ENCODE measurements at places on chromosomes 1 and 21.

- no peak for DNase-seq
Observed at GRCh38 chr1:209869291-209870149, 41.7 kb downstream of the UTP25 start.

- DNase-seq: peak; percentile 97
Observed at GRCh38 chr1:182391362-182392049, at the start of gene GLUL. GLUL (minus strand) TSS chr1:182391790; CDS start chr1:182388737, 3,053 bp downstream.

DNA sequence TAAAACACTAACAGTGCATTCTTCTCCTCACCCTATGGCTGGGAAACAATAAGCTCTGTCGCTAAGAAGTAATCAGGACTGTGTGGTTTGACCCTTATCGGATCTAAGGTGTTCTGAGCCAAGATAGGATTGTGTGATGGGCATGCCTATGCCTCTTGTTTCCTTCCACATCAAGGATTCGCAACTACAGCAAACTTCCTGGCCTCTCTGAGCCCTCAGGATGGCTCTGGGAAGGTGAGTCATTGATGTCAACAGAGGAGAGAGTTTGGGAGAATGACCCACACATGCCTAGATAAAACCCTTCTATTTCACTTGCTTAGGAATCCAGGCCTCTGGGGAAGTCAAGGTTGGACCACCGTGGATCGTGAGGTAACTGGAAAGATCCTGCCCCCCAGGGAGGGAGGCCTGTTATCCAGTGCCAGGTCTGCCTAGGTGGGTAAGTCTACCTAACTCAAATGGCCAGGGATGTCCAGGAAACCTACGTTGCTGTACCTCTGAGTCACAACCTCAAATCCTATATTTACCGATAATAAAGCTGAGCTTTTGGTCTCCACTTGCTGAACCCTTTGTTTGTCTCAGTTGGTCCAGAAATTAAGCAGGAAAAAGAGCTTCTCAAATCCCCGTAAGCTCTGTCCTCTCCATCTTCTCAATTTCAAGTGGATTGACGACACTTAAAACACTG lies 27.4 kb downstream of the TIAM1 start:
- DNase-seq: no peak

DNA sequence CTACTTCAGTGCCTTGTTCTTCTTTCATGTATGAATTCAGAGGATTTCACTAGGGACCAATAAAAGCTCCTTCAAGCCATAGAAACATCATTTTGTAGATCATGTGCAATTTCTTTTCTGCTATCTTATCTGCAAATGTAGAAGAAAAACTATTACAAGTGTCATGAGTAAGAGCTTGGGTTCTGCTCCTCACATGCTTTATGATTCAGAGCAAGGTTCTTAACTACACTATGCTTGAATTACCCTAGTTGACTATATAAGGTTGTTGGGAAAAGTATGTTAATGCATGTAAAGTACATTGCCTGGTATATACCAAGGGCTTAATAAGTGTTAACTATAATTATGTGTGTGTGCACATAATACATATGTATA lies 91.4 kb upstream of the S1PR1 start:
- no peak for DNase-seq

DNA sequence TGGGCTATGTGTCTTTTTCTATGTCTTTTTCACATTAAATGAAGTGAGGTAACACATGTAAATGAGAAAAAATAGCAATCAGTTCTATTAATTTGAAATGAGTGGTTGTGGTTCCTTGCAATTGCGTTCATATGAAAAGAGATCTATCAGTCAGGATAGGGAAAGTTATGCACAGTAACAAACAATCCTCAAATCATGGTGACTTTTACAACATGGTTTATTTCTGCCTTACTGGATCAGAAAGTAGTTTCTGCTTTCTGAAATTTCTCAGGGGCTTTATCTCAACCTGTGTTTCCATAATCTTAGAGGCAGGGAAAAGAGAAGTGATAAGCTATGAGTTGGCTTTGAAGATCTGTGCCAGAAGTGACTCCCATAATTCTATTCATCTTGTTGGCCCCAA lies 39.0 kb downstream of the DOP1B start:
- DNase-seq: no peak

- DNase-seq: no peak
Observed at GRCh38 chr1:160128636-160129035, 13.1 kb downstream of the ATP1A2 start.

GRCh38 chr1:174761335-174761734 lies 238.4 kb upstream of the CACYBP start:
- no peak for DNase-seq

DNA sequence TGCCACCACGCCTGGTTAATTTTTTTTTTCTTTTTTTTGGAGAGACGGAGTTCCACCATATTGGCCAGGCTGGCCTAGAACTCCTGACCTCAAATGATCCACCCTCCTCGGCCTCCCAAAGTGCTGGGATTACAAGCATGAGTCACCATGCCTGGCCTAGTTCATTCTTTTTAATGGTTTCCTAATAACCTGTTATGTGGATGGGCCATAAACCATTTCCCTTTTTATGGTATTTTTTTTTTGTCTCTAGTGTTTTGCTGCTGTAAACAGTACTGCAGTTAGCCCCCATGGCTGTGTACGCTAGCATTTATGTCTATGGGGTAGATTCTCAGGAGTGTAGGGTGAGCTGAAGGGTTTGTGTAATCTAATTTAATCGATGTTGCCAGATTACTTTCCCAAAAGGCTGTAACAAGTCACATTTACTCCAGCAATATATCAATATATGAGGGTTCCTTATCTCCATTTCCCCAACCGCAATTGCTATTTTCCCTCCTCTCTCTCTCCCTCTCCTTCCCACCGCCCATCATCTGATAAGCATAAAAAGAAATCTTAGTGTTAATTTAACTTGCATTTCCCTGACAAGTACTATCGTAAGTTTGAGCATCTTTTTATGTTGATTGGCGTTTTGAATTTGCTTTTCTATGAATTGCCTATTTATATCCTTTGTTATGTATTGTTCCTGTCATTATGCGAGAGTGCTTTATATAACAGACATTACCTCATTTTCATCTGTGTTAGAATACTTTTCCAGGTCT lies 28.7 kb downstream of the RCSD1 start:
- no peak for DNase-seq

- DNase-seq: no peak
Observed at GRCh38 chr1:20584890-20585289, 4.0 kb upstream of the CDA start.

GRCh38 chr1:40782371-40782956 lies 1.1 kb upstream of the KCNQ4 start:
- DNase-seq: no peak

DNA sequence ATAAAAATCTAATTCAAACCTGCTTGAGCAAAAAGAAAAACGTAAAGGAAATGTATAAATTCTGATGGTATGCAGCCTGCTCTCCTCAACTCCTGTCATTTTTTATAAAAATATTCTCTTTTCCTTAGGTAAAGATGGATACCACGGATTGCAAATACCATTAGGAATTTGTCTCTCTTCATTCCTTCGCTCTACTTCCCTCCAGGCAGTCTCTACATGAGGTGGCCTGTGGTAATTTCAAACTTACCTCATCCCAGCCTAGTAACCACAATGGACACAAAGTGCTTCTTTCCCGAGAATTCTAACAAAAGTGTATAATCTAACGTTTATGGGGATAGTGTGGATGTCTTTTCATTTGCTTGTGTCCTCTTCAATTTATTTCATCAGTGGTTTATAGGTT lies 239.5 kb upstream of the LRRC7 start:
- DNase-seq: no peak

DNA sequence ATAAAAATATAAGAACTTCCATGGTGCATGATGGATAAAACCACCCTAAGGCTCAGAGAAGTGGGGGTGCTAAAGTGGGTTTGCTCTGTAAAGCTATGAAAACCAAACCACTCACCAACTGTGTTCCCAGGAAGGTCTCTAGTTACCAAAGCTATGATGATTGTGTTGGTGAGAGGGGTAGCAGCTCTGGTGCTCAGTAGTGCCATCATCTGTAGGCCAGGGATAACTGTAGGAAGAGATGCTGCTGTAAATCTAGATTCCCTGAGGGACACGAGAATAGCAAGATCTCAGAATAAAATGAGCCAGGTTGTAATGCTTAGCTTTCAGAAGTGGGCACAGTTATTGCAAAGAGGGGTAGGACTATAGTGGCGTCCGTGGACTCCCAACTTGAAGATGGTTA lies 124.5 kb downstream of the GREM2 start:
- no peak for DNase-seq

DNA sequence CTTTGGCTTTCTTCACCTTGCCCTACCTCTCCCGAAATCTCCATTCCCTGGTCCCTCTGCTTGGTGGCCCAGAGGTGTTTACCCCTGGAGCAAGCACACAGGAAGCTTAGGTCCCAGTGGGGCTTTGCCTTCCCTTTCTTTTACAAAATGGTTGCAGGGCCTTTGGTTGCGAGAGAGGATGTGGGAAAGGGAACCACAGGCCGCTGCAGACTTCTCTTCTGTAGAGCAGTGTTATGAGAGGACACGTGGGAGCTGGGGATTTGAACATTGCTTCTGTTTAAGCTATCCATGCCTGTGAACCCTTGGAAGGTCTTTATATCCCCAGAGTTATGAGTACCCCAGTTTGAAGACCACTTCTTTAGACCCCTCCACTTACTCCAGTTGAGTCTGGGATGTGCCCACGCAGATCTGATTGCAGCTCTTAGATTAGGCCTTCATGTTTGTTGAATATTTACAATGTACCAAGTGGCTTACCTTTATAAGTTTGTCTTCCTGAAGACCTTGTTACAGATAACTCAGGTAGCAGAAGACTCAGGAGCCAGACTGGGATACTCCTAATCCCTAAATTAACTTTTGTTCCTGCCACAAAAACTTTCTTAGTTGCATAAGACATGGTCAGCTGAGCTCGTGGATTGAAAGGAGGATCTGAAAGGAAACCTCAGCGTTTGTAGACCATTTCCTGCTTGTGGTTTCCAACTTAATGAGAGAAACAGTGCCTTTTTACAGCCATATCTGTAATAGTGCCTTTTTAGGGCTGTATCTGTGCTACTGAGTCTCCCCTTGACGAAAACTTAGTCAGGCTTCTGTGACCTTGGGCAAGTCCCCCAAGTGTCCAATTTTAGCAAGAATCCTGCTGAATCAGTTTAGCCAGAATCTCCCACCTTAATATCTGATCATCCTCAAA lies 21.9 kb upstream of the IVNS1ABP start:
- no peak for DNase-seq

GRCh38 chr21:39553331-39553730 lies 59.4 kb upstream of the B3GALT5 start:
- DNase-seq: no peak

DNA sequence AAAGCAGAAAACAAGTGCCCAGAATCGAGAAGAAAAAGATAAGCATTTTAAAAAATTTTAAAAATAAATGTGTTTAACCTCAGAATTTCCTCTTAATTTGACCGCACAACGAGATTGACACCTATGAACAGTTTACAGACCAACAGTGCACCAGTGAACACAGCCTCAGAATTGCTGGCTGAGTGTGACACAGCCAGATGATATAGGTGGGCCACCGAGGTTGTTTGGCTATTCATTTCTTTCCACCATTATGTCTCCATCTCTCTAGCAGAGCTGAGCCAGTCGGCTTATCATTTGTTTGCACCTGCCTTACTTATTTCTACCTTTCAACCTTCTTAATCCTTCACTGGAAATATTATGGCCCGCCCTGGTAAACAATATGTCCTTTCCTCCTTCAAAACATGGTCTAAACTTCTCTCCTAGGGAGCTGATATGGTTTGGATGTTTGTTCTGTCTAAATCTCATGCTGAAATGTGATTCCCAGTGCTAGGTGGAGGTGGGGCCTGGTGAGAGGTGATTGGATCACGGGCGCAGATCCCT lies 86.1 kb downstream of the DUSP10 start:
- no peak for DNase-seq

DNA sequence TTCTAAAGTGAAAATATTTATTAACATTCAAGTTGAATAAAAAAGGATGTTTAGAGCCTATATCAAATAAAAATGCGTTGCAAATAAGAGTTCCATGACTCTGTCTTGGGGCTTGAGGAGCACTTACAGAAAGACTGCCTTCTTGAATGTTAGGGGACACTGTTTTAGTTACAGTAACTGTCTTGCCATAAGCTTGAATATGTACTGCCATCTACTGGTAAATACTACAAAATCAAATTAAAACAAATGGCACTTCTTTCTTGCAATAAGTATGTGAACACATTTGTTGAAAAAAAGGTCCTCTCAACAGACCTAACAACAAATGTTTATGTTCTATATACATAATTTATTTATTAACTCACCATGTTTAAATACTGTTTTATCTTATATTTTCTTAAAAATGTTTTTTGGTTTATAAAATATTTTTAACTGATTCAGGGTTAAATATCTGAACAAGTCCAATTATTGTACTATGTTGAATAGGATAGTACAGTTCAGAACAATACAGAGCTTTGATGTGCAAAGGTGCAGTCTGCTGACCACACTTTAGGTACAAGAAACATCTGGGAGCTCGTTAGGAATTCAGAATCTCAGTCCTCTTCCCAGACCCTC lies 199.5 kb downstream of the LRRIQ3 start:
- no peak for DNase-seq

GRCh38 chr1:43388613-43389012 lies 987 bp downstream of the MED8 start:
- DNase-seq: no peak

GRCh38 chr21:31514598-31514997 lies 144.9 kb upstream of the SOD1 start:
- DNase-seq: no peak

GRCh38 chr1:228095938-228096337 lies 7.2 kb downstream of the C1orf35 start:
- no peak for DNase-seq

- DNase-seq: no peak
Observed at GRCh38 chr1:230320804-230321203, 105.3 kb downstream of the PGBD5 start.

- no peak for DNase-seq
Observed at GRCh38 chr1:225607355-225607754, 45.6 kb downstream of the ENAH start.

DNA sequence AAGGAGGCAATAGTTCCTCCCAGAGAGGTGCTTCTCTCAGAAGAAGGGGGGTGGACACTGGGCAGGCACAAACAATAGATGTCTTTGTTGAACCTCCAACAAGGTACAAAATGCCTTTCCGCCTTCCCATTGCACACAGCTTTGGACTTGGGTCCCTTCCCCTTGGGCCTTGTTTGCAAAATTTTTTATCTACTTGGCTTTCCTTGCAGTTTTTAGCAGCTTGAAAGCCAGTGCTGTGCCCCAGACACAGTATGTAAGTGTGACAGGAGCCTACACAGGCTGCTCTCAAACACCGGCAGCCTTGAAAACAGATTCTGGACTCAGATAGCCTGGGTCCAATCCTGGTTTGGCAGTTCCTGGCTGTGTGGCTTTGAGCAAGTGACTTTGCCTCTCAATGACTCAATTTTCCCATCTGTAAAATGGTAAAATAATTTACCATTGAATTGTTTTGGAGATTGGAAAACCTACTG lies 43.0 kb downstream of the ELAPOR1 start:
- DNase-seq: no peak

GRCh38 chr1:221648201-221648600 lies 93.7 kb downstream of the DUSP10 start:
- no peak for DNase-seq
